Activated naive CD8-positive, alpha-beta T cell treated with anti-CD3 and anti-CD28 coated beads for 36 hours (primary cell): ENCODE measurements at places on chromosomes 1 and 21. TPM values are rescaled to one million over a fixed set of nuclear protein-coding genes. Genes with fewer than 3 reads are reported as not detected.

- DNase-seq: no peak
- peaks cover 7% of the 10 kb centered on the region for H3K36me3 ChIP-seq
- H3K27me3 ChIP-seq: no peaks in the 10 kb centered on the region
- no peak overlapping the region for H3K4me3 ChIP-seq
- peak overlapping the region; percentile 1 for H3K27ac ChIP-seq
These were observed 54.3 kb upstream of the C1orf198 start for GRCh38 chr1:230922620-230923019.

GRCh38 chr1:99540744-99541143, 105.2 kb upstream of the PALMD start:
- H3K27ac ChIP-seq: no peak overlapping the region
- no peak for DNase-seq
- peaks cover 3% of the 10 kb centered on the region for H3K27me3 ChIP-seq
- H3K36me3 ChIP-seq: no peaks in the 10 kb centered on the region
- H3K4me3 ChIP-seq: no peak overlapping the region

DNA sequence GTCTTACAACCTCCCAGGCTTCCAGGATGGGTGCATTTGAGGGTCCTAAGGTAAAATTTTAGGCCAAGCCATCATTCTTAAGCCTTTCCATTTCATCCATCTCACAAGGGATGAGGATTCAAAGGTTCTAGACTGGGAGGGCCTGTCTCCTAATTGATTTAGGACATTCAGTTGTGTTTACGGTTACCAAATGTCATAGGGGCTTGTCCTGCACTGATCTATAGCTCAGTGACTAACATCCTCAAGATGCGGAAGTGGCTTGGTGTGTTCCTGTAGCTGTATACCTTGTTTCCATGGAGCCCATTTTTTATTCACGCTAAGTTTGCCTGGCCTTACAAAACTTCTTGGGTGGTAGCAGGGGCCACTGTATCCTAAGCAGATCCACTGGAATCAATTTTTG, 52.8 kb downstream of the DUSP10 start:
- no peaks in the 10 kb centered on the region for H3K27me3 ChIP-seq
- no peaks in the 10 kb centered on the region for H3K36me3 ChIP-seq
- peaks cover 11% of the 10 kb centered on the region for H3K4me1 ChIP-seq
- H3K4me3 ChIP-seq: no peak overlapping the region

- no peak overlapping the region for H3K4me3 ChIP-seq
- peaks cover 27% of the 10 kb centered on the region for H3K4me1 ChIP-seq
- H3K27me3 ChIP-seq: peaks cover 37% of the 10 kb centered on the region
- no peak overlapping the region for H3K27ac ChIP-seq
- H3K36me3 ChIP-seq: no peaks in the 10 kb centered on the region
These were observed 3.0 kb upstream of the ACKR1 start for GRCh38 chr1:159201642-159202041.

- H3K4me1 ChIP-seq: peaks cover 61% of the 10 kb centered on the region
- H3K27ac ChIP-seq: peak overlapping the region; percentile 77
- peak; percentile 39 for DNase-seq
- H3K4me3 ChIP-seq: no peak overlapping the region
- H3K36me3 ChIP-seq: peaks cover 1% of the 10 kb centered on the region
These were observed 114.0 kb downstream of the KCNN3 start for GRCh38 chr1:154755858-154756730.

- no peak for DNase-seq
- H3K4me1 ChIP-seq: peaks cover 30% of the 10 kb centered on the region
- no peaks in the 10 kb centered on the region for H3K27me3 ChIP-seq
- peaks cover 11% of the 10 kb centered on the region for H3K36me3 ChIP-seq
These were observed 21.0 kb downstream of the SLC37A1 start for GRCh38 chr21:42534421-42535378.

GRCh38 chr1:114323959-114324661, 170.4 kb upstream of the SYT6 start:
- peaks cover 3% of the 10 kb centered on the region for H3K4me1 ChIP-seq
- no peak for DNase-seq
- no peaks in the 10 kb centered on the region for H3K27me3 ChIP-seq
- no peak overlapping the region for H3K4me3 ChIP-seq
- H3K36me3 ChIP-seq: no peaks in the 10 kb centered on the region
- no peak overlapping the region for H3K27ac ChIP-seq

GRCh38 chr1:207054491-207054890, 1.4 kb downstream of the PFKFB2 start:
- H3K27me3 ChIP-seq: no peaks in the 10 kb centered on the region
- no peak for DNase-seq

DNA sequence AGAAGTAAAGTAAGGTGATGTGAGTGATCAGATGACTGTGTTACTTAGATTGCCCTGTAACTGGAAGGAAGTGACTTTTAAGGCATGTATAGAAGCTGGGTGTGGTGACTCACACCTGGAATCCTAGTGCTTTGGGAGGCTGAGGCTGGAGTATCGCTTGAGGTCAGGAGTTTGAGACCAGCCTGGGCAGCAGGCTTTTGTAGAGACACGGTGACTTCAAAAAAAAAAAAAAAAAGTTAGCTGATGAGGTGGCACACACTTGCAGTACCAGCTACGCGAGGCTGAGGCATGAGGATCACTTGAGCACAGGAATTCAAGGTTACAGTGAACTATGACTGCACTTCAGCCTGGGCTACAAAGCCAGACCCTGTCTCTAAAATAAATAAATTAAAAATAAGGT, 2.3 kb upstream of the USP16 start:
- H3K4me3 ChIP-seq: no peak overlapping the region
- peaks cover 35% of the 10 kb centered on the region for H3K36me3 ChIP-seq
- no peaks in the 10 kb centered on the region for H3K27me3 ChIP-seq
- peak overlapping the region; percentile 77 for H3K27ac ChIP-seq

GRCh38 chr1:108504447-108504846, 54.3 kb downstream of the NBPF6 start:
- H3K27ac ChIP-seq: no peak overlapping the region
- H3K36me3 ChIP-seq: peaks cover 2% of the 10 kb centered on the region
- no peaks in the 10 kb centered on the region for H3K4me1 ChIP-seq
- no peak for DNase-seq

DNA sequence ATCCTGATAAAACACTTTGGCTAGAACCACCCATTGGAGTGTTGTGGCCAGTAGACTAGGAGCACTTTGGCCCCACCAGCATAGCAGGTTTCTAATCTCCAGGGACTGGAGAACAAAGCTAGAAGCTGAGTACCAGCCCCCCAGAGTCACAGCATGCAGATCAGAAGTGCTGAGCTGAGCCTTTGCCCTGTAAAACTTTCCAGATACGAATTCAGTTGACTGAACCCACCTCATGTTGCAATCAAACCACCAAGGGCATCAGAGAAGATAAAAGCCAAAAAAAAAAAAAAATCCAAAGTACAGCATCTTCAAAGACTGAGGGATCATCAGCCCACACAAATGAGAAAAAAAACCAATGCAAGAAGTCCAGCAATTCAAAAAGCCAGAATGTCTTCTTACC, 8.7 kb upstream of the CD53 start:
- H3K27me3 ChIP-seq: no peaks in the 10 kb centered on the region
- H3K4me1 ChIP-seq: peaks cover 38% of the 10 kb centered on the region
- H3K36me3 ChIP-seq: peaks cover 38% of the 10 kb centered on the region
- no peak overlapping the region for H3K4me3 ChIP-seq
- no peak for DNase-seq
- H3K27ac ChIP-seq: peak overlapping the region; percentile 46

DNA sequence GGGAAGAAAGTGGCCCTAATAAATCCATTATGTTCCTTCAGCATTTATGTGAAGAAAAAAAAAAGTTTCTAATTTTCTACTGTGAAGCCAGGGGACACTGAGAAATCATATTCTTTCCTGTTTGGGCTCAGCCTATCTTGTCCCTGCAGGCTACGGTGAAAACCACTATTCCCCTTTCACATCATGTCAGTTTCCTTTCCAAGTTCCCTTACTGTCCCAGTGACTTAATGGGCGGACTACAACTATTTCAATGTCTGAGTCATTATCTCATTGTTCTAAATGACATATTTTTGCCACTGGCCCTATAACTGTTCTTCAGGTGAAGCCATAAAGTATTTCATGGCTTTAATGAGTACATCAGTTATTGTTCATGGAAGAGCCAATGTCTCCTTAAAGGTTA, 71.3 kb upstream of the BEND5 start:
- no peak overlapping the region for H3K27ac ChIP-seq
- H3K4me3 ChIP-seq: no peak overlapping the region
- DNase-seq: no peak
- peaks cover 4% of the 10 kb centered on the region for H3K27me3 ChIP-seq
- H3K4me1 ChIP-seq: no peaks in the 10 kb centered on the region

- H3K27me3 ChIP-seq: no peaks in the 10 kb centered on the region
- no peaks in the 10 kb centered on the region for H3K36me3 ChIP-seq
- no peak overlapping the region for H3K4me3 ChIP-seq
- no peaks in the 10 kb centered on the region for H3K4me1 ChIP-seq
- H3K27ac ChIP-seq: no peak overlapping the region
These were observed 41.3 kb downstream of the TRPM2 start for GRCh38 chr21:44394733-44395132.

- H3K4me3 ChIP-seq: no peak overlapping the region
- H3K27ac ChIP-seq: no peak overlapping the region
- H3K4me1 ChIP-seq: no peaks in the 10 kb centered on the region
- no peaks in the 10 kb centered on the region for H3K36me3 ChIP-seq
These were observed 491.1 kb upstream of the LRRC7 start for GRCh38 chr1:69076631-69077030.

DNA sequence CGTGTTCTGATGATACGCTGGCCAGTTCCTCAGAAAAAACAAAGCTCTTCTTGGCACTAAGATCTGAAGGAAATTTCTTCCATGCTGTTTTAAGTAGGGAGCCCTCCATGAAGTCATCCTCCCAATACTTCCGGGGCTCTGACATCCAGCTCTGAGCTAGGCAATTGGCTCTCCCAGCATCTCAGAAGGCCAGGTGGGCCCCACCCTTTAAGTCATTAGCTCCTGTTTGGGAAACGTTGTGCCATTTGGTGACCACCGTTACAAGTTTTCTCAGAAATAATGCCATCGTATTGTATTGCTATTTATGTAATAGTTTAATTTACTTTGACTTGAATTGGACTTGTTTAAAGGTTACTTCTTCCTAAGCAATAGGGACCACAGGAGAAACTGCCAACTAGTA, 130.3 kb upstream of the EDN2 start:
- H3K27ac ChIP-seq: peak overlapping the region; percentile 19
- H3K4me3 ChIP-seq: no peak overlapping the region
- H3K4me1 ChIP-seq: peaks cover 11% of the 10 kb centered on the region
- no peak for DNase-seq

GRCh38 chr1:13801655-13802486, 101.9 kb downstream of the PRDM2 start:
- no peaks in the 10 kb centered on the region for H3K27me3 ChIP-seq
- no peak overlapping the region for H3K4me3 ChIP-seq

DNA sequence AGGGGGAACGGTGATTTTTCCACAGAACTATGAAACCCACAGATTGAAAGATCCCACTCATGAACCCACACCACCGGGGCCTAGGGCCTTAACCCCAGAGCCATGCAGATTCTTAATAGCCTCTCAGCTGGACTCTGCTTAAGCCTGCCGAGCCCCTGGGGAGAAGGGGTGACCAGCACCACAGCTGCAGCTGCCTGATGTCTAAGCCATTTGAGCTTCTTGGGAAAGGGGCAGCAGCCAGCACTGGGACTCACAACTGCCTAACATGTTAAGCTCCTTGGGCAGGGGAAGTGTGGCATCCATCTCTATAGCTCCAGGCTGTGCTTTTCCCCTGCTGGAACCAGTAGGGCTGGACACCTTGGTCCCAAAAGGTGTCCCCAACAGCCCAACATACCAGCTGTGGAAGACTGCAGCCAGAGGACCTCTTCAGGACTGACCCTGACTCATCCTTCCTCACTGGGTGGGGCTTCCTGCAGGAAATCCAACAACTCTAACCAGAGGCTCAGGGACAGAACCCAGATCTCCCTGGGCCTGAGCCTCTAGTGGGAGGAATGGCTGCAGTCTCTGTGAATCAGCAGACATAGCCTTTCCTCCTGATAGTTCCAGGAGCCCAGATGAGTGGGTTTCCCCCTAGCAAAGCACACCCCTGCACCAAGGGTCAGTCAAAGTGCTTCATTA, 34.6 kb upstream of the FMO3 start:
- H3K36me3 ChIP-seq: peaks cover 2% of the 10 kb centered on the region
- peaks cover 9% of the 10 kb centered on the region for H3K27me3 ChIP-seq
- DNase-seq: no peak
- no peak overlapping the region for H3K4me3 ChIP-seq
- no peaks in the 10 kb centered on the region for H3K4me1 ChIP-seq

DNA sequence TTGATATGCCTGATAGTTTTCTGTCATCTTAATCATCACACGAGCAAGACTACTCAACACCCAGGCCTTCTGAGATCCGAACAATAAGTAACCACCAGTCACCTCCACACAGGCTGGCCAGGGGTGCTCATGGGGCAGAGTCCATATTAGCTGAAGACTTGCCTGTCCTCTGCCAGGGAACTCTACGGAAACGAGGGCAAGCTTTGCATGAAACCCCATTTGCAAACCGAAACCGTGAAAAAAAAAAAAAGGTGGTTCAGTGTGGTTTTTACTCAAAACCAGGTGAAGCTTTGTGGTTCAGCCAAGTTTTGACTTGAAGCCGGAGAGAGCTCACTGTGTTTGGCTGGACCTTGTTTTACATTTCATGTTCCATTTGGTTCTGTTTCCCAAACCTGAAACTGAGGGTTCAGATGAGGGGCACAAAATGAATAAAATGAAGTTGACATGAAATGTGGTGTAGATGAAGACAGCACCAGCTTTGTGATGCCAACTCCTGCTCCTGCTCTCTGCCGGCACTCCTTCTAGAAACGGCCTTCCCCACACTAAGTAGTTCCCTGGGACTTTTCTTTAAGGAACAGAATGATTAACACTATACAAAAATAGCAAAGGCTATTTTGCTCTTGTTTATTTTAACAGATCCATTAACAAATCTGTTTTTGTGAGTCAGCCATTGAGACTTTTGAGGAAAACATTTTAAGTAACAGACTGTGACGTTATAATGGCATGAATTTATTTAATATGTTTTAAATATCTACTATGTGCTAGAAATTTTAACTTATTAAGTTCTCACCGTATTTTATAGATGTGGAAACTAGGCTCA, 74.7 kb downstream of the RUNX1 start:
- H3K4me1 ChIP-seq: peaks cover 76% of the 10 kb centered on the region
- H3K27ac ChIP-seq: peak overlapping the region; percentile 75
- H3K36me3 ChIP-seq: peaks cover 16% of the 10 kb centered on the region

- no peak overlapping the region for H3K4me3 ChIP-seq
- peaks cover 4% of the 10 kb centered on the region for H3K27me3 ChIP-seq
- H3K27ac ChIP-seq: no peak overlapping the region
- DNase-seq: no peak
- peaks cover 10% of the 10 kb centered on the region for H3K4me1 ChIP-seq
These were observed 3.4 kb upstream of the PDE9A start for GRCh38 chr21:42650033-42650370.

The CCDC181 gene
- 0.52 TPM for total RNA-seq

The KCNE1 gene
- not detected for total RNA-seq

The PLXNA2 gene
- total RNA-seq: not detected

The LCE1A gene
- not detected for total RNA-seq

The AMY1A gene
- not detected for total RNA-seq
